ENCODE measurements at places on chromosomes 6 and 20. TPM values are rescaled to one million over a fixed set of nuclear protein-coding genes. Genes with fewer than 3 reads are reported as not detected.

The SIM1 gene
- 0.21 TPM for total RNA-seq

The GPR63 gene
- 9.7 TPM for total RNA-seq

The TMEM14A gene
- total RNA-seq, result 34.2 TPM

The HSPA1B gene
- 137 TPM for total RNA-seq

The PDE10A gene
- total RNA-seq, result 26.6 TPM

The RPS21 gene
- 396 TPM for total RNA-seq

The ALDH5A1 gene
- 9.3 TPM for total RNA-seq

The BNIP5 gene
- total RNA-seq, result not detected

The SFTA2 gene
- total RNA-seq, result not detected

The SLPI gene
- 6.8 TPM for total RNA-seq

The ELOVL2 gene
- total RNA-seq, result 6.2 TPM

The TNFRSF21 gene
- 22.8 TPM for total RNA-seq

DNA sequence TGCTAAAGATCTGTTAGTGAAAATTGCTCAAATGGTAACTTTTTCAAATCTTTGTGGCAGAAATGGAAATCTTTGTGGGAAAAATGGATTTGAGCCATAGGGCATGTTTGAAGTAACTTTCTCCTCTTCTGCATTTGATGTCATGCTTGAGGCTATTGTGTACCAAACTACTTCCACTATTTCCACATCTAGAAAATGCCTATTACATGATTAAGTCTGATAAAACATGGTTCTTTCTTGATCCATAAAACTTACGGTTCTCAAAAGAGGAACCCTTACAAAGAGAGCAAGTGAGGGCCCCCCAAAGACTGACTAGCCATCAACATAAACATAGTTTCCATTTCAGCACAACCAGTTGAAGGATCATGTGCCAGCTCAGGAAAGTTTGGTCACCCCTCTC lies 150.6 kb downstream of the NFATC2 start:
- DNase-seq, result no peak

DNA sequence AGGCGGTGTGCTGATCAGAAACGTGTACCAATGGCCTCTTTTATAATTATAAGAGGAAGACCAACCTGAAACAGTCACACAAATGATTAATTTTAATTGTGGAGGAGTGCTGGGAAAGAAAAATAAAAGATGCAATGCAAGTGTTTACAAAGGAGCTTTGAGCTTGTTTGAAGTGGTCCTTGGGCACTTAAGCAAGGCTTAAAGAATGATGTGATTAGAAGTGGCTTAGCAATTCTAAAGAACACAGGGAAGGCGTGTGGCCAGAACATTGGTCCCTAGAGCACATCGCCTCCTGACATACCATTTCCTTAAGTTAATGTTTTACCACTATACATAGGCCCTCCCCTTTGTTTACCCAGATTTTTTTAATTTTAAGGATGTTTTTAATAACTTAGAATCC lies 26.1 kb downstream of the PTPN1 start:
- no peak for DNase-seq

GRCh38 chr6:85298553-85298952 lies 151.3 kb upstream of the NT5E start:
- DNase-seq, result no peak

GRCh38 chr6:85115876-85116275 lies 334.0 kb upstream of the NT5E start:
- no peak for DNase-seq

- DNase-seq, result no peak
Observed at GRCh38 chr6:26045928-26046368, 41.3 kb upstream of the HFE start.

DNA sequence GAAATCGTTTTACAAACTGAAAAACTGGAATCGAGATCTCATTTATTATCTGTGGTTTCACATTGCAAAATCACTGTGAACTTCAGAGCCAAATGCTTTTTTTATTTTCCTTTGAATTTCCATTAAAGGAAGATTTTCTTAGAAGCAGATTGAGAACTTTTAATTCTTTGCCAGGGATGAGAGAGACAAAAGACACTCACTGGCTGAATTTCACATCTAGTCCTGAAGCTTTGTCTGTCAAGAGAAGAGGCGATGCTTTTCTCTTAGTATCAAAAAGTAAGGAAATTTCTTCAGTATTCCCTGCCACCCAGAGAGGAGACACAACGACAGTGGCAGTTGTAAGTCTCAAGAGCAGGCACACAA lies 141.8 kb downstream of the TMEM200A start:
- DNase-seq, result no peak

GRCh38 chr20:34449674-34450592 lies 66.3 kb upstream of the DYNLRB1 start:
- DNase-seq, result no peak

DNA sequence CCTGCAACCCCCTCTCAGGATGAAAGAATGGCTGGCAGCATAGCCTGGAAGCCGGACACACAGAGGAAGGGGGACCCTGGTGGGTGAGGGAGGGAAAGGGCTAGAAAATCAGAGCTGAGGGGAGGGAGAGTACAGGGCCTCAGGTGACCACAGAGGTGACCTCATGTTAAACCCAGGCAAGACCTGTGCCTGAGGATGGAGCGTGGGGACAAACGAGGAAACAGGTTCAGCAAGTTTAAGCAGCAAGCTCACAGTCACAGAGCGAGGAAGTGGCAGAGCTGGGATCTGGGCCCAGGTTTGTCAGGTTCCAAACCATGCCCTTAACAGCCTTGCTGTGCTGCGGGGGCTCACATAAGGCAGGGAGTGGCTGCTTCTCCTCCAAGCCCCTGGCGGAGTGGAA lies 4.0 kb upstream of the BPI start:
- no peak for DNase-seq

- DNase-seq, result no peak
Observed at GRCh38 chr20:37160683-37161082, 18.4 kb upstream of the RPN2 start.

- DNase-seq, result no peak
Observed at GRCh38 chr6:6331393-6331792, 10.9 kb upstream of the F13A1 start.

GRCh38 chr6:11987386-11987785 lies 24.7 kb upstream of the HIVEP1 start:
- no peak for DNase-seq

DNA sequence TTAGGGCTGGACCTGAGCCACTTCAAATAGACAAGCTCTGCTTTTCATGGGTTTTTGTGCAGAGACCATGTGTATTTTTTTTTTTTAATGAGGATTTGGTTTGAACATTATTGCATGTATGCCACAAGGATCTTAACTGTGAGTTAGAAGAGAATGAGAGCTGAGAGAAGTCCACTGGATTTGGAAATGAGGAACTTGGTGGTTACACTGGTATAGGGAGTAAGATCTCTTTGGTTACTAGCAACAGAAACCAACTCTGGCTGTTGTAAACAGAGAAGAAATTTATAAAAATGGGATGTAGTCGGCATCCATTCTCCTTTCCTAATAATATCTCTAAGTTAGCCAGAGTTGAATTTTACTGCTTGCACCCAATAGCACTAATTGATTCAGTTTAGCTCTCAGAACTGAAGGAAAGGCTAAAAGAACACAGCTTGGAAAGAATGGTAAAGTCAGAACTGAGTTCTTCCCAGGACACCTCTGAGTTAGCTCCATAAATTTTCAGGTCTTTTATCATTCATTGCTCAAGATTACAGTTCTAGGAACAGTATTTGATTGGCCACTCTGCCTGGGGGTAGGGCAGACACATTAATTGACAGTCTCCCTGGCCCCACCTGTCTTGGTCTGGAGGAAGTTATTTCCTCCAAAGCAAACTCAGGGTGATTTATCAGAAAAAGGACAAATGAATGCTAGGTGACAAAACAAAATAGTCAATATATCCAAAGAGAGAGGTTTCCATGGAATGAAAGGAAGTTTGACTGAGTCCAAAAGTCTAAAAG lies 3.9 kb upstream of the WFDC2 start:
- DNase-seq, result no peak

DNA sequence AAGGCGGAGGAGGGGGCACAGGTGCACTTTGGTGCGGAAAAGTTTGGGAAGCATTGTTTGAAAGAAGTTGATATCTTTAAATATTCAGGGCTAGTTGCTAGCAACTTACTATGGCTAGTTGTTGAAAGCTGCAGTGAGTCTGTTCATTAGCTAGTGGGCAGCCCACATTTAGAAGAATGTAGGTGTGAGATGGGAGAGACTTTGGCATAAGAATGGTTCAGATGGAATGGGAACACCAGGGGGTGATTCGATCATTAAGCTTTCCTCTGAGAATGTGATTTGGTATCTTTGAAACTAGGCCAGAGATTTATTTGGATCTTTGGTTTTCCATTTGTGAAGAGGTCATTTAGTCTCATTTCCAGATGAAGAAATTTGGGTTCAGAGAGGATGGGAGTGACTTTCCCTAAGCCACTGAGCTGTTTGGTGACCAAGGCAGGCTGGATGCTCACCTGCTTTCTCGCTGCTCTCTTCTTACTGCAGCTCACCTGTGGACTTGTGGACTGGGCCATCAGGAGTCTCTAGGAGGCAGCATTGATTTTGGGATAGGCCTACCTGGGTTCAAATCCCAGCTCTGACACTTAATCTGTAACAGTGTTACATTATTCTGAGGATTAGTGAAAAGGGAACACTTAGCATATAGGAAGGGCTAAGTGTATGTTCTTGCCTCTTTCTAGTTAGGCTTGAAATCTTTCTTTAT lies 62.9 kb downstream of the CARMIL1 start:
- no peak for DNase-seq

DNA sequence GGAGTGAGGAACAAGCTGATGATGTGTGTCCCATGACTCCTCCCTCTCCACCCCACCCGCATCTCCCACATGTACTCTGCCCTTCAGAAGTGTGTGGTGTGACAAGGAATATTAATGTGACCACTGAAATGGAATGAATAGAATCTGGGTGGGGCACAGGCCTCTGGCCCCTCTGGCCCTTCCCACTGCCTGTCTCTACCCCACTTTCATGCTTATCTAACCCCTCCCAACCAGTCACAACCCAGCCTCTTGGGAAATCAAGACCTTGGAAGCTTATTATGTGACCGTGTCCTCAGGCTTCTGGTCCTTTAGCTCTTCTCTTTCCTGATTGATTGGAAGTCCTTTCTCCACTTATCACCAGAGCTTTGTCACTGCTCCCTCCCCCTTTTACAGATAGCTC lies 312.2 kb upstream of the SOX4 start:
- no peak for DNase-seq

GRCh38 chr6:38773338-38773737 lies 58.2 kb downstream of the DNAH8 start:
- no peak for DNase-seq

- DNase-seq, result no peak
Observed at GRCh38 chr6:78598966-78599365, 268.4 kb upstream of the IRAK1BP1 start.

- DNase-seq, result no peak
Observed at GRCh38 chr20:15011631-15012030, 674.2 kb upstream of the FLRT3 start.

GRCh38 chr6:170211404-170212025 lies 79.4 kb downstream of the DLL1 start:
- no peak for DNase-seq

GRCh38 chr6:744666-745353 lies 51.9 kb upstream of the EXOC2 start:
- DNase-seq, result no peak

- no peak for DNase-seq
Observed at GRCh38 chr20:53077373-53078205, 105.4 kb downstream of the TSHZ2 start.

GRCh38 chr6:130200020-130200419 lies 22.7 kb downstream of the SAMD3 start:
- DNase-seq, result no peak

DNA sequence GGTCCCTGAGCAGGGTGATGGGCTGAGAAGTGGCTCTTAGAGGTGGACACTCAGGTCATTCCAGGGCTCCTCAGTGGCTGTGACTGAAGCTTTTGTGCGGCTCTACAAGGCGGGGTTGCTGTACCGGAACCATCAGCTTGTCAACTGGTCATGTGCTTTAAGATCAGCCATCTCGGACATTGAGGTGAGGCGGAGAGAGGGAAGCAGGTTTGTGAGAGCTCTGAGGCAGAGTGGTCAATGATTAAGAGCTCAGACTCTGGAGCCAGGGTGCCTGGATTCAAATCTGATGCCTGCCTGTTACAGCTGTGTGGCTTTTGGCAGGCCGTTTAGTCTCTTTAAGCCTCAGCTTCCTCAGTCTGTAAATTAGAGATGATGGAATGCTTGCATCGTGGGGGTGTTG lies 3.0 kb downstream of the VARS2 start:
- DNase-seq, result no peak

DNA sequence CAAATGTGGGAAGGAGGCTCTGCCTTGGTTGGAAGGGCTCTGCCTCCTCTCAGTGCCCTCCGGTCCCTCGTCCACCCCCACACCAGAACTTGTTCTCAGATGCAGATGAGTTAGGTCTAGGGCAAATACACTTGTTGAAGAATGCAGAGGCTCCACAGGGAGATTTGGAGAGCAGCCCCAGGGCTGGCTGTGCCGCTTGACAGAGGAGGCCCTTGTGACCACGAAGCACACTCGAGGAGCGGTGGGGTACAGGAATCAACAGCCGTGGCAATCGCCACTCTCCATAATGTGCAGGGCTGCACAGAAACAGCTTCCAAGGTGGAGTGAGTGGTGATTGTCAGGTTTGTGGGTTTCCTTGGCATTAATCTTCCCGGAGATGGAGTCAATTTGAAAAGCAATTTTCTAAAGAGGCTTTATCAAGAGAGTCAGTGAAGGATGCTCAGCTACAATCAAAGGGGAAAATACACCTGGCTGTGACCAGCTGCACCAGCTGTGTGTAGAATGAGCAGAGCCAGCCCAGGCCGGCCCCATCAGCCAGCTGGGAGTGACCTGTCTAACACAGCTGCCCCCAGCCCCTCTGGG lies 59.5 kb downstream of the BFSP1 start:
- no peak for DNase-seq

GRCh38 chr20:19808498-19808897 lies 50.4 kb downstream of the RIN2 start:
- no peak for DNase-seq

- no peak for DNase-seq
Observed at GRCh38 chr6:137657351-137657911, 163.2 kb upstream of the OLIG3 start.

DNA sequence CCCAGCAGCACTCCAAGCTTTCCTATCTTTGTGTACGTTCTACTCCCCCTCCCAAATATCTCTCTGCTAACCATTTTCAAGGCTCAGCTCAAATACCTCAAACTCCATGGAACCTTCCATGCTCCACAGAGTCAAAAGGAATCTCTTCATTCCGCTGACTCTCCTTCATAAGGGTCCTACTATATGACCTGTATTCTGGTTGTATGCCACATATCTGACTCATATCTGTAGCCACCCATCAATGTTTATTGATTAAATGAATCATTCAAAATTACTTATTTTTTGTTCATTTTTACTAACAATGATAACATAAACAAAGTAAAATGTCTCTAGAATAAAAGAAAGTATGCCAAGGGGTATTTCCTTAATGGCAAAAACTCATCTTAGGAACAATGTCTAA lies 123.2 kb downstream of the ARHGAP18 start:
- no peak for DNase-seq

GRCh38 chr6:126631363-126631762 lies 291.4 kb downstream of the CENPW start:
- peak; percentile 72 for DNase-seq

Data from urinary bladder (tissue), 4 donors.